ENCODE measurements at places on chromosomes 6 and 20. TPM values are rescaled to one million over a fixed set of nuclear protein-coding genes. Genes with fewer than 3 reads are reported as not detected.

Gene MEP1A
- total RNA-seq, result not detected

Gene ATP9A
- 69.4 TPM for total RNA-seq

Gene C6orf141
- 1.3 TPM for total RNA-seq

Gene VGLL2
- not detected for total RNA-seq

Gene INSM1
- not detected for total RNA-seq

Gene CLIC5
- not detected for total RNA-seq

Gene TSBP1
- total RNA-seq, result not detected
